Activated naive CD4-positive, alpha-beta T cell (primary cell): ENCODE measurements at places on chromosomes 2 and 18.

DNA sequence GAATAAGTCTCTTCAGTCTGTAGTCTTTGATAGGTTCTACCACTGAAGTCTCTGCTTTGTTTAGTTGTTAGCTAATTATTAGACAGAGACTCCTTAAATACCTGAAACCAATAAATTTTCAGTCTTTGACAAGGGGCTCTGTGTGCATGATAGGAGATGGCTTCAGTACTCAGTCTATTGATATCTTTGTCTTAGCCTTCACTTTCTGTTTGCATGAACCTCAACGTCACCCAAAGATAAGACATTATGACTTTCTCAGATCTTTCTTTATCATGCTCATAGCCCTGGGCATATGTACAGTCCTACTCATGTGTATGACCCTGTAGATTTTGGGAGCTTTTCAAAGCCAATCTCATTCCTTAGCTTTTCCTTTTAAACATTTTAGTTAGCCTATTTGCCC lies 183.5 kb upstream of the GCFC2 start:
- no peak for DNase-seq

DNA sequence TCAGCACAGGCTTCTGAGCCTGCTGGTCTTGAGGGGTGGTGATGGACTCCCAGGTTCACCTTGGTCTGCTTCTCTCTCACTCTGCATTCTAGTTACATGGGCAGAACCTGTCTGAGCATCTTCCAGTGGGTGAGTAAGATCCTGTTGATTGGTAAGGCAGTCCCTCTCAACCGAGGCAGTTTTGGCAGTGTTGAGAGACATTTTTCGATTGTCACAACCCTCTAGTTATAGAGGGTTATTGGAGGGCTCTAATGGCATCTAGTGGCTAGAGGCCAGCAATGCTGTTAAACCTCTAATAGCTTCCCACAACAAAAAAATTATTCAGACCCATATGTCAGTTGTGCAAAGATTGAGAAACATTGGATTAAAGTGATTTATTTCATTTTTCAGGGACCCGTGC lies 9.3 kb upstream of the MGAT5 start:
- no peak for DNase-seq

- no peak for DNase-seq
These were observed 4.6 kb upstream of the PTPRM start for GRCh38 chr18:7562491-7562890.

- DNase-seq, result no peak
These were observed 189.7 kb downstream of the ADCYAP1 start for GRCh38 chr18:1094409-1094808.

GRCh38 chr18:29012364-29012763 lies 835.4 kb upstream of the CDH2 start:
- DNase-seq, result no peak

- DNase-seq, result no peak
These were observed 744.3 kb upstream of the SOX11 start for GRCh38 chr2:4947911-4948310.

DNA sequence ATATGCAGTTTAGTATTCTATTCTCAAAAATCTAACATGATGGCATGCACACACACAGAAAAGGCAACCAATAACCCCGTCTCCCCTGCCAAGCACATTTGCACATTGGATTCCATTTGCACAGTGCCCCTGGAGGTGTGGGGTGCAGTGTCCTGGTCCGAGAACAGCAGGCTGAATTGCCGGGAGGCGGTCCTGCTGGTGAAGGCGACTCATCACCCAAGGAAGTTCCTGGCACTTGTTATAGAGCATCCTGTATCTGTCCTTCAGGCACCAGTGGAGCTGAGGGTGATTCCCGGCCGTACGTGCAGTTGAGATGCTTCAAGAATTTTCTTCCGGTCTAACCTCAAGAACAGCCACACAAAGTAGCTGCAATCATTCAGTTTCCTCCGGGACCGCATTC lies 73.0 kb upstream of the RAB12 start:
- no peak for DNase-seq

- DNase-seq, result no peak
These were observed 104.7 kb downstream of the THADA start for GRCh38 chr2:43491065-43491639.

- DNase-seq, result no peak
These were observed 43.6 kb upstream of the ZNF804A start for GRCh38 chr2:184554736-184555135.

- no peak for DNase-seq
These were observed 974.3 kb upstream of the CELF4 start for GRCh38 chr18:38539856-38540255.
